Hepatocyte (in vitro differentiated cells): ENCODE measurements at places on chromosomes 3 and 15.
A peak's percentile ranks its signal among the peaks of the same experiment; 100 is the strongest.

DNA sequence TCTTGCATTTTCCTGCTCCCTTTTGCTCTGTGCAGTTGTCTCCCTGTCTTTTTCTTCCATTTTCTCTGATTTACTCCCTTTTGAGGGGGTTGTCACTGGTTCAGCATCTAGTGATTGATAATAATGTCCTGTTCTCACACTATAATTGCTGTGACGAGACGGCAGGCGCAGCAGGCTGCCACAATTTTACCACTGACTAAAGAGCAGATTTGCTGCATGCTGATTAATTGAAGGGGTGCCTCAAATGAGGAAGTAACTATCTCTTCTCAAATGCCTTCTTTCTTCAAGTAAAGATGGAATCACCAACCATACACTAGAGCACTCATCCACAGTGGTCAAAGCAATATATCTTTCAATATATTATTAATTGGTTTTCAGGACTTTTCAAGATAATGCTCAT lies 219.3 kb downstream of the CBLB start:
- DNase-seq = no peak

DNA sequence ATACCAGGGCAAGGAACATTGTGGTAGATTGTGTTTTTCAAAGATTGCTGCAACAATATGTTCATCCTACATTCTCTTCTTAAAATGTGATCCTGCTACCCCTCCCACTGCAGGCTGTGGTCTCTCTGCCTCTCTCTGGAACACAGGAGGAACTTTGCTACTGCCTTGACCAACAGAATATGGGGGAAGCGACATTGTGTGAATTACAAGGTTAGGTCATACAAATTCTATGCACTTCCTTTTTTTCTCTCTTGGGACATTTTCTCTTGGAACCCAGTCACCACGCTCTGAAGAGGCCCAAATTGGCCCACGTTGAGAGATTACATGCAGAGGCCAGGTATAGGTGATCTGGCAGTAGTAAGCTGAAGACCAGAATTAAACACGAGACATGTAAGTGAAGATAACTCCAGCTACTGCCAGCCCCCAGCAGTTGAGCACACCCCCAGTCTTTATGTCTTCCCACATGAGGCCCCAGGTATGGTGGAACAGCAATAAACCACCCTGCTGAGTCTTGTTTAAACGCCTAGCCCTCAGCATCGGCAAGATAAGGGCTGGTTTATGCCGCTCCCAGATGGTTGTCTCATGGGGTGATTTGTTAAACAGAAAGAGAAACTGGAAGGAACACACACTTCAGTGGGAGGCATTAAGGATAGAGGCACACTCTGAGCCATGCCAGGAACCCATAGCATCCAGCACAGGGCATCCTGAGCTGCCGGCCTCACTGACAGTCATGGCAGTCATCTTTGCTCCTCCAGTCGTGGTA lies 59.9 kb downstream of the FAM43A start:
- peak; percentile 66 for DNase-seq

DNA sequence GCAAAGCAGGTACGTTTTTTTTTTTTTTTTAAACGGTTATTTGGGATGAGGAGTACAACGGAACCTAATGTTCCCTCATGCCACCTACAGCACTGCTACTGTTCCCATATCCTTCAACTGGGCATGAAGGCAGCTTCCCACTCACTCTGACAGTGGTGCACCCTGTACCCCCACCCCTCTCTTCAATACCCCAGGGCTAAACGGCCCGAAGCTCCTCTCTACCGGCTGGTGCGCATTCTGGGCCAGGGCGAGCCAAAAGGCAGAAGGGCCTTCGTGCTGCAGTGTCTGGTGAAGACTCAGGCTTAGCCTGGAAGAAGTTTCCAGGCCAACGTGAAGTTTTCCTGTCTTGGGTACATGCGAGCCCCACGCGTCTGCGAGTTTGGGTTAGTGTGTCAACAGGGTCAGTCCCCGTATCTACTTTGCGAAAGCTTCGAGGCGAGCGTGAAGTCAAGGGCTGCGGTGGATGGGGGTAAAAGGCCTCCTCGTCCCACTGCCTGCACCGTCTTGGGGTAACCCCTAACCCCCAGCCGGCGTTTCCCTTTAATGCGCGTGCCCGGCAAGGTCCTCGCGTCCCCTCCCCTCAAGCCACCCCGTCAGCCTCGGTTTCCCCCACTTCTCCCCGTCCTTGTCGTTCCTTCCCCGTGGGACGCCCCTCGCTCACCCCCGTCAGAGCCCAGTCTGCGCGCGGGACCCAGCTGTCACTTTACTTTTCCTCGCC lies 765 bp upstream of the UBE2E2 start:
- no peak for DNase-seq

DNA sequence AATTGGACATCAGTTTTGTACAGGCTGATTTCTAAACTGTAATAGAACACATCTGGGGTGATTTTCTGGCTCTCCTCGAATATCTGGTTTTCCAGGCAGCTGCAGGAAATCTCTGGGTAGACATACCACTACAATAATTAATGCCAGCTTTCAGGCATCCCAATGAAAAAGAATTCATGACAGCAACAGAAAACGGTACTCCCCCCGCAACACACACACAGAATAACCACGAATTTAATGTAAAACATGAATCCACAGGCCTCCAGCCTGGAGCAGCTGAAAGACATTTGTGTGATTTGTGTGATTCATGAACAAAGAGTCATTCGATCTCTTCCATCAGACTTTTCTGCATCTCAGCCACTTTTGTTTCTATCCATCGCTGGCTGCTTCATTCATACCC lies 262.2 kb downstream of the MAGI1 start:
- DNase-seq = no peak

DNA sequence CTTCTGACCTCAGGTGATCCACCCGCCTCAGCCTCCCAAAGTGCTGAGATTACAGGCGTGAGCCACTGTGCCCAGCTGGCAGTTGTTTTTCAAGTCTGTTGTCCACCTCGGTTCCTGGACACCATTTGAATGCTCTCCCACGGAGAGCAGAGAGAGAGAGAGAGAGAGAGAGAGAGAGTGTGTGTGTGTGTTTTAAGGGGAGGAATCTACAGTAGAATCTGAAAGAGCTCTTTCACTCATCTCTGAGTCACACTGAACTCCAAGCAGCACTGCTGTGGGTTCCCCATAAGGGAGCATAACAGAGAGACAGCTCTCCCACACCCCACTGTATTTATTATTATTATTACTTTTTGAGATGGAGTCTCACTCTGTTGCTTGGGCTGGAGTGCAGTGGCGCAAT lies 156.6 kb downstream of the RPLP1 start:
- no peak for DNase-seq

GRCh38 chr3:23953523-23953922 lies 8.4 kb downstream of the NR1D2 start:
- no peak for DNase-seq

DNA sequence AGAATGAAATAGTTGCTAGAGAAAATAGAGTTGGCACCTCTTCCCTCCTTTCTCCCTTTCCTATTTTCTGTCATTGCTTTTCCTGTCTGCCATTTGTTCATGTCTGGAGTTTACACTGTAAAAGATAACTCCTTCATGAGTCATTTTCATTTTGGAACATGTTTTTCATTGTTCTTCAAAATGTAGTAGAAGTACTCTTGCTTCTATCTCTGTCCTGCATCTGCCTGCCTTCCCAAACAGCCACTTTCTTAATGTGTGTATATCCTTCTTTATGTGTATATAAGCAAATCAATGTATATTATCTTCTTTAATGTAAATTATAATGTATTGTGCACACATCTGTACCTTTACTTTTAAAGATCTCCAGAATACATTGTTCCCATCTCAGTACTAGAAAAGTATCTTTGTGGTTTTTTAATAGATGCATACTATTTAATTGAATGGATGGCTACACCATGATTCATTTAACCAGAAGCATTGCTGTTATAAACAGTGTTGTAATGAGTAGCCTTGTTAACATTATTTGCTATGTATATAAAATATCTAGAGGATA lies 41.1 kb downstream of the TSC22D2 start:
- no peak for DNase-seq

DNA sequence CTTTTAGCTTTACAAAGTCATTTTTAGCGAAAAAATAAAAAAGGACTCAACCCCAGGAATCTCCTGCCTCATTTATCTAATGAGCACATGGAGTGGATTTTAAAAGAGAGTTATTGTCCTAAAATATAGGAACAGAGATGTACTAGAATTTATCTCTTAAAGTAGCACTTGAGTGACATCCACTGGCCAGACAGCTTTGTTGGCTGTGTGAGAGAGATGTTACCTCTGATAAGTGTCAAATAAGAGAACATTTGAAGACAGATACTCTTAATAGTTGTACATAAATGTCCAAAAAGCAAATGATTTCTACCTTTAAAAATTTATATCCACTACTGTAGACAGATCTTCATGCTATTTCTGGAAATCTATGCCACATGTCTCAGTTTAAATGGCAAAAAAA lies 12.3 kb upstream of the MFSD1 start:
- peak; percentile 46 for DNase-seq

DNA sequence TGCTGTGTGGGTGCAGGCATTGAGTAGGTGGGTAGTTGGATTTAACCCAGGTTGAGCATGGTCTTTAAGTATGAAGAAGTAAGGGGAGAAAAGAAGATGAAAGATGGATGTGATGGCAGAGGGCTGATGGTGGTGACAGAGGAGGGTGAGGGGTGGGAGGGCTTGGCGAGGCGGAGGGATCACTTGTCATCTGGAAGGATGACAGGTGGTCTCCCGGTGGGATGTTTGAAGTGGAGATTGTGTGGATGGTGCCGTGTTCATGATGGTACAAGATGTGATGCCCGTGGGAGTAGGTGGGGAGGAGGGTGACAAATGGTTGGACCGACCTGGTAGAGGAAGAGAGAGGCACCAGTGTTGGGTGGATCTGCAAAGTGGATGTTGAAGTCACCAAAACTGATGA lies 208.8 kb downstream of the RPLP1 start:
- DNase-seq = no peak

DNA sequence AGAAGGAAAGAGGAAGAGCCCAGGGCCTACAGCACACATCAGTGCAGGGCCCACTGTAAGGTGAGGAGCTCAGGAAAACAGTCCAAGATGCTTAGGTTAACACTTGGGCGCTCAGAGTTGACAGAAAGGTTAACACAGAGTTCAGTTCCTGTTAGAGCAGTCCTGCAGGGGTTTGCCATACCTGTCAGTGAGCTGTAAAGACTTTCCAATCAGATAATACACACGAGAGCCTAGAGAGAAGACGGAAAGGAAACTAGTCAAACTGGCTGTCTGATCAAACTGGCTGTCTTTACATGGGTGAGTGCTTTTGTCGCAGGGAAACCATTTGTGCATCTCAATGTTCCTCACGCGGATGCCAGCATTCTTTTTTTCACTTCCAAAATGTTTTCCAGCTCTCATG lies 61.4 kb upstream of the ARHGEF26 start:
- DNase-seq = peak; percentile 26

- DNase-seq = no peak
Observed at GRCh38 chr3:46609212-46609721, 3.1 kb upstream of the FAM240A start.

DNA sequence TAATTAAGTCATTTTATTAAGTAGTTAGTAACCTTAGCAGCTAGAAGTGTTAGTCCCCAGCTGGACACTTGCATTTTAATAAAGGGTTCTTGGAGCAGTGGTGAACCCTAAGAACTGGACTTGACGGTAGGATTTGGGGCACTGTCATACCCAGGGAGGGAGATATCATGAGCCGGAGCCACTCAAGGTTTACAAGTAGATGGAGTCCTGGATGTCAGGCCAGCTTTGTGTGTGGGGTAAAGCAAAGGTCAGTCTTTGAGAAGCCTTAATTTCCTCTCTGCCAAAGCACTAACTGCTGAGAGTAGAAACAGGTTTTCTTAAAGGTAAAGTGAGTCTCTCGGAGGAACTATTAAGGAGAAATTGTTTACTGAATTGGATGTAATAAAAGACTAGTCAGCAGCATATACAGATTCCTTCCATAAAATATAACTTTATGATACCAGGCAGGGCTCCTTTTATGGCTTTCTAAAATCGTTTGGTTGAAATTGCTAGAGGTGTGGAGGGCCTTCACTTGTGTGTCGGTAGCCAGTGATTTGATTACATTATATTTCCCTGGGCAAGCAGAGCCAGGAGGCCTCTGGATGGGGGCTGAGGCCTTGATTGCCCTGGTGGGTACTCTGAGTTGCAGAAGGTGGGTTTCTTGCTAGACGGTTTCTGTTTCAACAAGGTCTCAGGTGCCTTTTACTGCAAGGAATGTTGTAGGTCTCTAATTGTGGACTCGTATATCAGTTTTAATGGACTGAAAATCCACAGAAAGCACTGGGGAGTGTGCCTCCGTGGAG lies 23.1 kb downstream of the SQOR start:
- DNase-seq = no peak

GRCh38 chr15:87498560-87498959 lies 758.0 kb downstream of the NTRK3 start:
- peak; percentile 6 for DNase-seq

DNA sequence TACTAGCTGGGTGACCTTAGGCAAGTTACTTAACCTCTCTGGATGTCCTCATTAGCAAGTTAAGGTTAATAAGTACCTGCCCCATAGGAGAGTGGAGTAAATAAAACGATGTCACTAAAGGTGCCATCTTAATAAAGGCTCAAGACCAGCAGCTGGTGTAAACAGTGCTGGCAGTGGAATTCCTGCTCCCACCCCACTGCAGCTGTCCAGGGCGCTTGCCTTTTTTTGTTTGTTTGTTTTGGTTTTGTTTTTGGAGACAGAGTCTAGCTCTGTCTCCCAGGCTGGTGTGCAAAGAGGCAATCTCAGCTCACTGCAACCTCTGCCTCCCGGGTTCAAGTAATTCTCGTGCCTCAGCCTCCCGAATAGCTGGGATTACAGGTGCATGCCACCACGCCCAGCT lies 28.9 kb downstream of the IDH3A start:
- DNase-seq = no peak

GRCh38 chr3:182671942-182672341 lies 121.4 kb upstream of the ATP11B start:
- DNase-seq = no peak
